Breast epithelium (tissue), 4 donors: ENCODE measurements at places on chromosomes 6 and 20. TPM values are rescaled to one million over a fixed set of nuclear protein-coding genes. Genes with fewer than 3 reads are reported as not detected.

TMEM170B gene
- 4.9 TPM for total RNA-seq

DNA sequence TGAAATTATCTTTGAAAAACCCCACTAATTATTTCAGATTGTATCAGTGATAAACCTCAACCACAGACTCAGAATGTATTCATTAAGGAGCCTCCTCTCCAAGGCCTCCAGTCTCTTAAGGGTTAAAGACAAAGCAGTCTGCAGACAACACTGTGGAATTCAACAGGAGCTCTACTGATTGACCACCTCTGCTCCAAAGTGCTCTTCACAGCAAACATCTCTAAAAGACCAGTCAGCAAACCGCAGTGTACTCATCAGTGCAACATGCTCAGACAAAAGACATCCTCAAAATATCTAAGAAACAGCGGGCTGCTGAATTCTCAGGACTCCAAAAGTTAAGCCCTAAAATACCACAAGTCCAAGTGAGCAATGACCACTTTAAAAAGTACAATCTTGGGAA is 42.0 kb downstream of the UQCC1 start:
- H3K27ac ChIP-seq = no peak overlapping the region
- no peaks in the 10 kb centered on the region for H3K27me3 ChIP-seq
- no peak for DNase-seq
- no peak overlapping the region for H3K4me3 ChIP-seq
- H3K4me1 ChIP-seq = no peaks in the 10 kb centered on the region

KCNB1 gene
- 5.1 TPM for total RNA-seq

BACH2 gene
- 13.8 TPM for total RNA-seq

DNA sequence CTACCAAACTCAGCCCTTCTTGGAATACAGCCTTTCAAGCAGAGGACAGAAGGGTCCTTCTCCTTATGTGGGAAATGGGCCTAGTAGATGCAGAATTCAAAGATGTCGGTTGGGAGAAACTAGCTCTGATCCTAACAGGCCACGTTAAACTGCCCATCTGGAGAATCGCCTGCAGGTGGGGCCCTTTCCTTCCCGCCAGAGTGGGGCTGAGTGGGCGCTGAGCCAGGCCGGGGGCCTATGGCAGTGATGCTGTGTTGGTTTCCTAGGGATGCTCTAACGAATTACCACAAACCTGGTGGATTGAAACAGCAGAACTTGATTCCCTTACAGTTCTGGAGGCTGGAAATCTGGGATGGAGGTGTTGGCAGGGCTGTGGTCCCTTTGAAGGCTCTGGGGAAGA is 9.1 kb downstream of the MAPK13 start:
- H3K27me3 ChIP-seq = no peaks in the 10 kb centered on the region
- no peak overlapping the region for H3K4me3 ChIP-seq
- no peaks in the 10 kb centered on the region for H3K4me1 ChIP-seq
- H3K36me3 ChIP-seq = no peaks in the 10 kb centered on the region

GRCh38 chr6:154347981-154348380 is 8.6 kb downstream of the IPCEF1 start:
- H3K4me1 ChIP-seq = no peaks in the 10 kb centered on the region
- no peak overlapping the region for H3K4me3 ChIP-seq
- H3K27ac ChIP-seq = no peak overlapping the region
- H3K27me3 ChIP-seq = no peaks in the 10 kb centered on the region

- H3K4me3 ChIP-seq = no peak overlapping the region
- no peak overlapping the region for H3K27ac ChIP-seq
- H3K4me1 ChIP-seq = no peaks in the 10 kb centered on the region
- H3K36me3 ChIP-seq = no peaks in the 10 kb centered on the region
Observed at GRCh38 chr6:90190752-90191395, 105.8 kb downstream of the BACH2 start.
